ENCODE measurements at places on chromosomes 13 and 19.
A peak's percentile ranks its signal among the peaks of the same experiment; 100 is the strongest.

- peak; percentile 38 for DNase-seq
Measured at GRCh38 chr13:101473458-101473857, 21.0 kb downstream of the ITGBL1 start.

DNA sequence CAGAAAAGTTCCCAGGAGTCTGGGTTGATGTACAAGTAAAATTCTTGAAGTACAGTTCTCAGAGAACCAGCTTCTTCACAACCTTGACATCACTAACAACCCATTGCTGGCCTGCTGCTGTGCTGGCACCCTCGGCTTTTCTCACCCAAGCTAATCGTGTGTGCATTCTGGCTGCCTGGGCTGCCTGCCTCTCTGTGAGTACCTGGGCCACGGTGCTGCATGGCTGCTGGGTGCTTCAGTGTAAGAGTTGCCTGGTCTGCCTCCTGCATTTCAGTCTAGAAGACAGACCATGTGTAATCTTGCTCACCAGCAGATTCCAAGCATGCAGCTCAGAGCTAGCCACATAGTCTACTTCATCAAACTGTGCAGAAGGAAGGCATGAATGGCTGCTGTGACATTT is 50.5 kb upstream of the MEDAG start:
- DNase-seq = no peak

- no peak for DNase-seq
Measured at GRCh38 chr19:48418317-48419064, 25.0 kb downstream of the GRIN2D start.

GRCh38 chr19:35756377-35757230 is at the start of gene HSPB6:
HSPB6 (minus strand) TSS chr19:35757029; CDS start chr19:35757008, 21 bp downstream.
- peak; percentile 47 for DNase-seq

- DNase-seq = no peak
Measured at GRCh38 chr13:73107481-73107880, 48.7 kb downstream of the KLF5 start.

DNA sequence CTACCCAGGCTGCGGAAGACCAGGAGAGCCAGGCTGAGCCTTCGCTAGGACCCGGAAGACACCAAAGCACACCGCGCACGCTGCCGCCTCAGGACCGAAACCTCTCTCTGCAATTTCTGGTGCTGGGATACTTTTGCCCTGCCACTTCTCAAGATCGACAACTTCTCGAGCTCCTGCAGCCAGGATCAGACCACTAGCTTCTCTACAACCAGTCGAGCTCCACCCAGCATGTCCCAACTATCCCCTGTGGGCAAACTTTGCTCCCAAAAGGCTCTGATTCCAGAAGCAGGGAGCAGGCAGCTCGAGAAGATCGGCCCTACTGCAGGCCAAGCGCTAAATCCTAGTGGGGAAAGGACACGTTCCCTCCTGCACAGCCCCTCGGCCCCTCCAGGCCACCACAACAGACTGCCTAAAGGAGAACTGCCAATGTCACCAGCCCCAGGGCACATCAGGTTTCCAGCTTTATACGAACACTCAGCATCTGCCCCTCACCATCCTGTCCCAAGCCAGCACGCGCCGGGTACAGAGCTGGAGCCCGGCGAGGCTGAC is 979 bp downstream of the AKAP8 start:
- peak; percentile 63 for DNase-seq

DNA sequence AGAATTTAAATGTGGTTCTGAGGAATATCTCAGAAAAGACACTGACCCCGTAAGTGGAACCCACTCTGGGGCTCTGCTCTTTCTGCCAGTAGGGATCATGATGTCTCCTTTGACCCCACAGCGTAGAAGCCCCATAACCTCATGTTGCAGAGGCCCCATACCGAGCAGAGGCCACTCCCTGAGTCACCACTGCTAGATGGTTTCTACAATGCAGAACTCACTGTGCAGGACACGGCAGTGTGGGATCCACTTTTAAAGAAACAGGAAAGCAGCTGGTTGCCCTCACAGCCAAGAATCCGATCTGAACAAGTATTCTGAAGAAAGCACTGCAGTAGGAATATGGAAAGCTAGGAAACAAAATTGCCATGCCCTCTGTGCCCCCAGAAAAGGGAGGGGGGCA is 4.2 kb downstream of the SLC7A1 start:
- peak; percentile 61 for DNase-seq

DNA sequence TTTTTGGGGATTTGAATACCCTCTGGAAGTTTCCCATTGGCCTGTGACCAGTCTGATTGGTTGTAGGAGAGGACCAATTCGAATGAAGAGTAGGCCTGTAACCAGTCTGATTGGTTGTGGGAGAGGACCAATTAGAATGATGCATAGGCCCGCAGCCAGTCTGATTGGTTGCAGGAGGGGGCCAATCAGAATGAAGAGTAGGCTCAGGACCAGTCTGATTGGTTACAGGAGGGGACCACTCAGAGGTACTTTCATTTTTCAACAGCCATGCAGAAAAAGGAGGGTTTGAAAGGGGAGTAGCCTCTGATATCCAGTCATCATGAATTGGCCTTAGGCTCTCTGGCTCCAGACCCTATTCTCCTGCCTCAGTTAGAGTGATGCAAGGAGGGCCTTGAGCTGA is 30.4 kb upstream of the SLC1A5 start:
- peak; percentile 41 for DNase-seq

- no peak for DNase-seq
Measured at GRCh38 chr13:103514619-103515018, 448.4 kb upstream of the SLC10A2 start.

DNA sequence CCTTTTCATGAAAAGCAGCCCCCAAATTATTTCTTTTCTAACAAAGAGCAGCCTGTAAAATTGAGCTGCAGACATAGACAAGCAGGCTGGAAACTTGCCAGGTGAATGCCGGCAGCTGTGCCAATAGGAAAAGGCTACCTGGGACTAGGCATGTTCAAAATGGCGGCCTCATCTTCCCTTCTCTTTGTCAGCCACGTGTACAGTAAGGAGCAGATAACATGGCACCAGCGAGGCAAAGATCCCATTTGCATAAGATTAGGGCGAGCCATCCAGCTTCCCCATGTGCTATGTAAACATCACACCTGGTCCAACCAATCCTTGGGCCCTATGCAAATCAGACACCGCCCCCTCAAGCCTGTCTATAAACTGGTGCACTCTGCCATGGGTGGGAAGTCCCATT is 31.2 kb upstream of the CACNA1A start:
- DNase-seq = no peak

GRCh38 chr13:50393628-50394027 is 378.4 kb downstream of the KCNRG start:
- DNase-seq = peak; percentile 40

GRCh38 chr13:35700671-35701070 is 224.2 kb upstream of the MAB21L1 start:
- DNase-seq = no peak

Measured in dermis blood vessel endothelial cell (primary cell).